ENCODE measurements at places on chromosomes 11 and 22.

DNA sequence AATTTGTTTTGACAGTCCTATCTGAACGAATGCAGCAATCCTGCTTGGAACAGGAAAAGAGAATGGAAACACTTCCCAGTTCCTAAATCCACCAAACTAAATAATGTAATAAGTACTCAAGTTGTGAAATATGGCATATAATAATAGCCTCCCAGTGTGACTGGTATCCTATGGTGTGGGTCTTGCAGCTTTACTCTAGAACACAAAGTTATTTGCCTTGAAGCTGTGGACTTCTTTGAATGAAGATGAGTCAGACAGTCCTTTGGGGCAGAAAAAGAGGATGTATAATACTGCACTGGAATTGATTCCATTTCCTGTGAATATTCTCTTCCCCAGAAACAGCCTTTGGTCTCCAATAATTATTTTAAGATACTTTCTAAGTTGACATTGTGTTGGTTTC is 887.0 kb downstream of the KCNA4 start:
- DNase-seq: no peak

DNA sequence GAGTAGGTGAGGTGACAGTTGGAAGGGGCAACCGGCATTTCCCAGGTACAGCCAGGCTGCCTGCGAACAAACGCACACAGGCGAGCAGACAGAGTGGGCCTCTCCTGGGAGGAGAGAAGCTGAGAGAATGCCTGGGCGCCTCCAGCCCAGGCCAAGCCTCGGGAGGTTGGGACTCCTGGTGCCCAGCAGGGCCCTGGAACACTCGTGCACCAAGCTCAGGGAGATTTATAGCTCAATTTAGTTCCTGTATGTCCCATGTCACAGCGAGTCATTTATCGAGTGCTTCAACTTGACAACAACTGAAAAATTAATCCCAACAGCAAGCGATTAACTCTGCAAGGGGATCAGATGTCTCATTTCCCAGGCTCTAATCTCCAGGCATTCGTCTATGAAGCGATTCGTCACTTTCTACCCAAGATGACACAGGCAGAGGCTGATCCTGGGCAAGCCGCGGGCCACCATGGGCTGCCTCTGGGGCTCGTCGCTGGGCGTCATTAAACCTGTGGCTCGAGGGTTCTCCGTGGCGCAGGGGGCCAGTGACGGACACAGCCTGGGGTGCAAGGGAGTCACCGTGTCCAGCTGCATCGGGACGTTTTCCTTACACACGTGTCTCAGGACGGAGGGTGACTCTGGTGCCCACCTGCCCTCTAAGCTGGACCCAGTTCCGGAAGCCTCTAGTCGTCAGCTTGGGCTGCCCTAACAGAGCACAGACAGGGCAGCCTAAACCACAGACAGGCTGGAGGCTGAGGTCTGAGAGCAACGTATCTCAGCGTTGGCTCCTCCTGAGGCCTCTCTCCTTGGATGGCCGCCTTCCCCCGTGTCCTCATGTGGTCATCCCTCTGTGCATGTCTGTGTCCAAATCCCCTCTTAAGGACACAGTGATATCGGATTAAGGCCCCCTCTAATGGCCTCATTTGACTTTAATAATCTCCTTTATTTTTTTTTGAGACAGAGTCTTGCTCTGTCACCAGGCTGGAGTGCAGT is 154.1 kb downstream of the CTTN start:
- DNase-seq: no peak

- no peak for DNase-seq
Observed at GRCh38 chr22:22185217-22185616, 59.4 kb upstream of the VPREB1 start.

GRCh38 chr11:28169816-28170215 is 61.6 kb downstream of the METTL15 start:
- DNase-seq: no peak

DNA sequence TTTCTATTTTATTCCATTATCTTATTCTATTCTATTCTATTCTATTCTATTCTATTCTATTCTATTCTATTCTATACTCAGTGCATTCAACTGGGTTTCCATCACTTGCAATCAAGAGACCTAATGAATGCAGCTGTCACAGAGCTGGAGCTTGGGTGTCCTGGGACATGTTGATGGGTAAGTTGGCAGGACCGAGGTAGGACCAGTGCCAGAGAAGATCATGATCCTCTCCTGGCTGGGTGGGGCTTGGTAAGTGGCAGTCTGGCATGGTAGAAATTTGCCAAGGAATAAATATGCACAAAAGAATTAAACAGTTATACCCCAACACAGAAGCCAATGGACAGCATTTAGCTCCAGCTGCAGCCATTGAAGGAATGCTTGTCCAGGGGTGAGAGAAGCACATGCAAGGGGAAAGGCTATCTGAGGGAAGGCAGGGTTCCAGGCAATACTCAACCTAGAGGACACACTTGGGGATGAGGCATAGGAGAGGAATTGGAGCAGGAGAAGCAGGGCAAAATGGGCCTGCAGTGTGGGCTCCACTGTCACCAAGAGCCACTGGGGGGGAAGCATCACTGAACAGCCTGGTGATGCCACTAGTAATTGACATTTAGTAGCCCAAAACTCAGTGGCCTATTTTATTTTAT is 97.0 kb upstream of the CD82 start:
- DNase-seq: no peak

DNA sequence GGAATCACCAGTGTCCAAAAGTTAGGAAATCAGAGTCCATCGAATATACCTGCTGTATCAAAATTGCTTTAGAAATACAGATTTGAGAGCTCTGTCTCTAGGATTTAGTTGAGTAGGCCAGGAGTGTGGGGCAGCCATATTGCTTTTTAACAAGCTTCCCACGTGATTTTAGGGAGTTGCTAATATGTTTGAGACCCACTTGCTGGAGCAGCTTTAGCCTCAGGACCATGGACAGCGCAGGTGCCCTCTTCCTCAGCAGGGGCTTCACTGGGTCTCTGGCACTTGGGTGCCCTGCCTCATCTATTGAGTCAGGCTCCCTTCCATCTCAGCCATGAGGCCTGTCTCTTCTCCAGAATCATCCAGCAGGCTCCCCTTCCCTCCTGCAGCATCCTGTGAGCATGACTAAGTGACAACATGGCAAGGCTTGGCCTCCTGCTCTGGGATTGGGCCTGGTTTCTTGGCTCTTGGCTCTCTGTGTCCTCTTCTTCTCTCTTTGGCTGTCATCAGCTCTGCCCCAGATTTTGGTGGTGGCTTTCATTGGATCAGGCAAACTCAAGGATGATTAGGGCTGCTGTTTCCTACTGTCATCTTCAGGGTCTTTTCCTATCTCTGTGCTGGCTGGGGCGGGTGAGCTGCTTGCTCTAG is 70.0 kb downstream of the SGSM1 start:
- no peak for DNase-seq

DNA sequence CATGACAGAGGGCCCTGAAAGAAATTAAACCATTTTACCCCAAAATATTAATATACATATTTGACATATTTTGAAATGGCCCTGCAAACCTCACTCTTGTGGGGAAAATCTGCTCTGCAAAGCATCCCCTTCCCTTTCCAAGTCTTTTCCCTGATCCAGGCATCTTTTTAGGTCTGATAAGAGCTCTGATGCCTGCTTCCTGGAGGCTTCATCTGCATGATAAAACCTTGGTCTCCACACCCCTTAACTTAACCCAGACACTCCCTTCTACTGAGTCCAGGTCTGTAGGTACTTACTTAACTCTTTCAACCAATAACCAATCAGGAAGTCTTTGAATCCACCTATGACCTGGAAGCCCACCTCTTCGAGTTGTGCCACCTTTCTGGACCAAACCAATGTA is 1.8 kb upstream of the LGALS12 start:
- DNase-seq: no peak

DNA sequence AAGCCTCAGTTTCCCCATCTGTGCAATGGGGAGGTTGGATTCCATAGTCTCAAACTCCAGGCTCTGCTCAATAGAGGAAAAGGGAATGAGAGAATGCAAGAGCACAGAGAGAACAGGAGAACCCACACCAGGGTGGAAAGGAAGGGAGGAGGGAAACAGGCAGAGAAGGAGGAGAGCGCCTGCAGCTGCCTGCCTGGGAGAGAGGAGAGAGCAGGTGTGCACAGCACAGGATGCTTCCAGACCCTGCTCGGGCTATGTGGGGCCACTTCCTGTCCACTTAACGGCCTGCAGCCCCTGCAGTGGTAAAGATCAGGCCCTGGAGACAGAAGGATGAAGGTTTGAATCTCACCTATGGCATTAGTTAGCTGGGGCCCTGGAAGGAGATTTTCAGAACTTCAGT is 12.3 kb downstream of the LRRC32 start:
- DNase-seq: no peak

DNA sequence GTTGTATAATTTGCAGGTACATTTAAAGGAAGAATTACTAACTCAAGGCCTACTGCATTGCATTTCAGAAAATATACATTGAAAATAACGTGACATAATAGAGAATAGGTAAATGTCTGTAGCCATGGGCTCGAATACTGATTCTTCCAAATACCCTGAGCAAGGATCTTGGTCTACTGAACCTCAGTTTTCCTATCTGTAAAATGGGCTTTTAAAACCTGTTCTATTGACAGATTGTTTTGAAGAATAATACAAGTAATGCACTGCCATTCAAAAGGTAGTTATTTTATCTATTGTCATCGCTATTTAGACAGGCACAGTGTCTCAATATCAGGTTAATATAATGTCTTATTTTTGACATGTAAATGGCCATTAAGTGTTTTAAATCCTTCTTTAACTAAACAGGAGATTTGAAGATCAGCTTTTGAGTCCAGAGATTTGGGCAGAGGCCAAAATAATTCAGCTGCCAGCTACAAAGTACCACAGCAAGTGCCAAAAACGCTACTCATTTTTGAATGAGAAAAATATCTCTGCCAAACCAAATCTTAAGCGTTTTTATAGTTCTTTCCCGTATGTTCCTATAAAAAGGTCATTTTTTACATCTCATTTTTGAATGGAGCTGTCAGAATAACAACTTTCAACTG is 56.7 kb downstream of the CTSC start:
- DNase-seq: no peak

GRCh38 chr22:41902016-41902415 is 12.9 kb downstream of the SHISA8 start:
- DNase-seq: no peak

DNA sequence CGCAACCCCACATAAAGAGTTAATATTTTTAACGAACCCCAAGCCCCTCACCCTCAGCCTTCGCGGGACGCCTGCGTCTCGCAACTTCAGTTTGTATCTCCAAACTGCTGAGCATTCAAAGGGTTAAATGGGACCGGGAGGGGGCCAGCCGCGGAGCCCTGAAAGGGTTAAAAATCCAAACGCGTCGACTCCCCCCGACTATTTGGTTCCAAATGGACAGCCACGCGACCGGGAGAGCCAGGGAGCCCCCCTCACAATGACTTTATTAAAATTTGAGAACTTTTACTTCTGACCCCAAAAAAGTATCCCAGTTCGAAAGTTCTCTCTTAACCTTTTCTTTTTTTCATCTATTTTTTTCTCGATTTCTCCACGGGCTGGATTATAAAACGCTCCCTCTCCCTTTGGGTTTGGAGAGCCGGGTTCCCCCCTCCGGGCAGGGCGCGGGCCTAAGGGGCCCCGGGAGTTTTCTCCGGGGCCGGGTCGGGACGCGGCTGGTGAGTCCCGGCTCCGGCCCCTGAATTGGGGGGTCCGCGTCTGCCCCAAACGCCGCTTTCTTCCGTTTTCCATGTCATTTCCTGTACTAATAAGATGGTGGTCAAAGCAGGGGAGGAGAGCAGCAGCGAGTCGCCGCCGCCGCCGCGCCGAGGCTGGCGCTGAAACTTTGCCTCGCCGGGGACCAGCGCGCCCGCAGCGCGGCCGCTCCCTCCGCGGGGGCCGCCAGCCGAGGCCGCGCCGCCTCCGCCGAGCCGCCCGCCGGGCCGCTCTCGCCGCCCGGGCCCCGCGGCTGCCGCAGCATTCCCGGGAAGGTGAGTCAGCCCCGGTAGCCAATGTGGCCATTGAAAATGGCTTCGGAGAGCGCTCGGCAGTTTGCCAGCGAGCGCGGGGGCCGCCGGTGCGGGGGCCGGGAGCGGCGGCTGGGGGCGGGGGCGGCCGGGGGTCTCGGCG is at the start of gene PRDM11:
Gene PRDM11 (plus strand): TSS at position 568 of the 945 bp plus-strand sequence. CDS start 35,128 bp downstream, outside the sequence.
- no peak for DNase-seq

GRCh38 chr11:13114566-13115379 is 105.7 kb downstream of the RASSF10 start:
- DNase-seq: no peak

DNA sequence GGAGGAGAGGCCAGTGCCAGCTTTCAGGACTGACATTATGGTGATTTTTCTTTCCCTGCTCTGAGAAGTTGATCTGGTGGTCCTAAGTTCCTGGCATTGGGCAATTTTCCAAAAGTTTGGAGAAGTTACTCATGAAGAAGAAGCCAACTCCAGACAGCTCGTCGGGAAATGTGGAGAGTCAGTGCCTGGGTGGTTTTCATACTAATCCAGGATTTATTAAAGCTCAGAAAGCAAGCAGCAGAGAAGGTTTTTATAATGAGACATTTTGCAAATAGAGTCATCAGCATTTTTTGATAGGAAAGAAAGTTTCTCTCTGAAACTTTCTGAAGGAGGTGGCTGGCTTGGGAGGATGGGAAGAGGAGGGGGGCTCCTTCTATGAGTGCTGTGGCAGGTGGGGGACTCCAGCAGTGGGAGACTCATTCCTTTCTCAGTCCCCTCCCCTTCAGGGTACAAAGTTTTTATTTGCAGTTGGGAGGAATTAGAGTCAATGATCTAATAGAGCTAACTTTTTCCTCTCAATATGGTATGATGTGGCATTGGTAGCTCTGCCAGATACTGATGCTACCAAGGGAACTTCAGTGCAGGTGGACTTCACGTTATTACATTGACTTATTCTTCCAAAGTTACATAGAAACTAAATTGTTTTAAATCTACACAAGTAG is 55.4 kb downstream of the LIF start:
- DNase-seq: no peak

DNA sequence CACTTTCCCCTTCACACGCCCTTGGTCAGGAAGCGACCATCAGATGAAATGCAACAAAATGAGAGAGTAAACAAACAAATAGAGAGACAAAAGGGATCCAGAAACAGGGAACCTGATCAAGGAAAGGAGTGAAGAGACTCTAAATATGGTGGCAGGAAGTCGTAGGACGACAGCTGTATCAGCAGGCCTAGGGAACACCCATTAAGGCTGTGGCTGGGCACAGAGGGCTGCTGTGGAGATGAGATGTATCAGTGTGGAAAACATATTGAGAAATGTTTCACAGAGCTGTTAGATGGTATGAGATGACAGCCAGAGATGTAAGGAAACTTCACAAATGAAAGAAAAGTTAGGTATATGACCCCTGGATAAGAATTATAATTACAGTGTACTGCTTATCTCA is 155.8 kb upstream of the MTMR2 start:
- no peak for DNase-seq

DNA sequence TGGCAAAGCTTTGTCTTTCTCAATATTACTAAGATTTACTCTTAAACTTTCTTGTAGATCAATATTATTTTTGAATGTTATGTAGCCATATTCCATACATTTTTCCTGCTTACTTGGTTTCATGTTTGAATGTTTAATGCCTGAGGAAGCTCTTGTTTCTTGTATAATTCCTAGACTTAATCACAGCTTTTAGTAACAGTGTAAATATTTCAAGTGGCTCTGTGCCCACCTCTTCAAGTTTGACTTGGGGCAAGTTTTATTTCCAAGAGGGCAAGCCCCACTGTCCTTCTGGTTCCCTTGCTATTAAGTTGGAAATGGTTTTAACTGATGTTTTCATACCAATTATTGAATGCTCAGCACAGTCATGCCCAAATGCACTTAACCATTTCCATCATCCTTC is 1004.1 kb downstream of the OPCML start:
- no peak for DNase-seq
